Activated CD8-positive, alpha-beta memory T cell treated with anti-CD3 and anti-CD28 coated beads, Interleukin-2, amount 10 ng/mL, durations not matched to agents 7 days and 5 days (primary cell): ENCODE measurements at places on chromosomes 16 and 17. TPM values are rescaled to one million over a fixed set of nuclear protein-coding genes. Genes with fewer than 3 reads are reported as not detected.

DNA sequence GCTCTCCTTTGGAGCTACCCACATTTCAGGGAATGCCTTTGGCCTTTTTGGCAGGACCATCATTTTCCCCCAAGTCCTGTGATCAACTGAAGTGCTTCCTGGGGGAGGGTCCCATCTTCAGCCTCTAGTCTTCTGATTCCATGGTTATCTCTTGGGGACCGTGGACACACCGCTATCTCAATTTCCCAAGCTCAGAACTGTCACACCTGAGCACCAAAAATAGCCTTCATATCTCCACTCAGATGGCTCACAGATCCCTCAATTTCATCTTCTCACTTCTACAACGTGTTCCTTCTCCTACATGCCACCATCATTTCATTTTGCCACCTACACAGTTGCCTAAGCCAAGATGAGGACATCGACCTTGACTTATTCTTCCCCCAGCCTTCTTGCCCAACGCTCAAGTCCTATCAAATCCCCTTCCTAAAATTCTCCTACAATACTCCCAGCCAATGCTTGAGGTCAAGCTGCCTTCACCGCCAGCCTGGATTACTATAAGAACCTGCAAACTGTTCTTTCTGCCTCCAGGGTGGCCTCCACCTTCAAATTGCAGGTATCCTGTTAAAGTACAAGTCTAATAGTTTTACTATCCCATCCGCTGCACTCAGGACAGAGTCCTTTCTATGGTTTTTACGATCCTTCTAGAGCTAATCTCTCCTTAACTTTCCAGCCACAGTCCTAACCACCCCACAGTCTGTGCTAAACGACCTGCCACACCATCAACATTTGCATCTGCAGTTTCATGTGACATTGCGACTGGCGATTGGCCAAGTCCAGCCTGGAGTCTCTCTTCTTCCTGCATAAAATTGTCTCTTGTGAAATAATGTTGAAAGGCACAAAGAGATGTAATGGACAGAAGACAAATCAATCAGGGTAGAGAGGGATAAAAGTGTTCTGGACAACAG lies 6.2 kb downstream of the ATP6V0D1 start:
- DNase-seq: no peak

DNA sequence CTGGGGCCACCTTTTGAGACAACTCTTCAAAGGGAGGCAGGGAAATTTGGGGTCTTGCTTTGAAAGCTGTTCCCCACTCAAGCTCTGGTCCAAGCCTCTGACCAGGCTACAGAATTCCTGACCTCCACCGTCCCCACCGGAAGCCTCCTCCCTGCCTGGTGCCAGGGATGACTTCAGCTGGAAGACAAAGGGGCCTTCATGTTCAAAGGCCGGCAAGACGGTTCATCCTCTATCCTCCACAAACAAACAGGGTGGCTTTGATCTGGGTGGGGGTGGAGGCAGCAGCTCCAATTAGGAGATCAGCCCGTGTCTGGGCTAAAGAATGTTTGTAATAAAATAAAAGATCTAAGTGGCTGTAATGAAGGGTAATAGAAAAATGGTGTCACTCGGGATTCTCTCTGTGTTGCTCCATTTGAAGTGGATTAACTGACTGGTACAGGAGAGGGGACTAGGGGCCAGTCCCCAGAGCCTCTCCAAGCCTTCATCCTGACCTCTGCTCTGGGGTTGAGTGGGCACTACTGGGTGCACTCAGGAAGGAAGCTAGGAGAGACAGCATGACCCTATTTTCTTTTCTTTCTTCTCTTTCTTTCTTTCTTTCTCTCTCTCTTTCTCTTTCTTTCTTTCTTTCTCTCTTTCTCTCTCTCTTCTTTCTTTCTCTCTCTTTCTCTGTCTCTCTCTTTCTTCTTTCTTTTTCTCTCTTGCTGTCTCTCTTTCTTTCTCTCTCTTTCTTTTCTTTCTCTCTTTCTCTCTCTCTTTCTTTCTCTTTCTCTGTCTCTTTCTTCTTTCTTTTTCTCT lies 27.5 kb upstream of the NKD1 start:
- no peak for DNase-seq

- no peak for DNase-seq
Observed at GRCh38 chr17:69762766-69763165, 312.3 kb upstream of the KCNJ16 start.

GALR2 gene
- 0.47 TPM for total RNA-seq

- no peak for DNase-seq
Observed at GRCh38 chr17:77579131-77579530, 379.4 kb upstream of the TNRC6C start.
